ENCODE measurements at places on chromosomes 7 and 10.

GRCh38 chr7:155223503-155223902, 74.2 kb upstream of the INSIG1 start:
- no peak for DNase-seq

DNA sequence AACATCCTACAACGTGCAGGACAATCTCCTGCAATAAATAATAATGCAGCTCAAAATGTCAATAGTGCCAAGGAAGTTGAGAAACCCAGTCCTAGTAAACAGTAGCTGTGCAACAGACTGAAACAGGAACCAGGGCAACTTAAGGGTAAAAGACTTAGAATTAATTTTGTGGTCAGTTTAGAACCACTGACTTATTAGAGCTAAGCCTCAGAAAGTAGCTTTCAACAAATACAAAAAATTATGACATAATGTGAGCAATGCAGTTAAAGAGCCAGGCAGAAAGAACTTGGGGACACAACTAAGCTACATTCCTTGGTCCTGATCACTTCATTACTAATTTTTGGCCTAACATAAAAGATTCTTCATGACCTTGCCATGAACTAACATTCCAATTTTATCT, 195.4 kb downstream of the MACC1 start:
- DNase-seq = no peak

- DNase-seq = no peak
Observed at GRCh38 chr7:137760111-137760510, 86.7 kb downstream of the DGKI start.

DNA sequence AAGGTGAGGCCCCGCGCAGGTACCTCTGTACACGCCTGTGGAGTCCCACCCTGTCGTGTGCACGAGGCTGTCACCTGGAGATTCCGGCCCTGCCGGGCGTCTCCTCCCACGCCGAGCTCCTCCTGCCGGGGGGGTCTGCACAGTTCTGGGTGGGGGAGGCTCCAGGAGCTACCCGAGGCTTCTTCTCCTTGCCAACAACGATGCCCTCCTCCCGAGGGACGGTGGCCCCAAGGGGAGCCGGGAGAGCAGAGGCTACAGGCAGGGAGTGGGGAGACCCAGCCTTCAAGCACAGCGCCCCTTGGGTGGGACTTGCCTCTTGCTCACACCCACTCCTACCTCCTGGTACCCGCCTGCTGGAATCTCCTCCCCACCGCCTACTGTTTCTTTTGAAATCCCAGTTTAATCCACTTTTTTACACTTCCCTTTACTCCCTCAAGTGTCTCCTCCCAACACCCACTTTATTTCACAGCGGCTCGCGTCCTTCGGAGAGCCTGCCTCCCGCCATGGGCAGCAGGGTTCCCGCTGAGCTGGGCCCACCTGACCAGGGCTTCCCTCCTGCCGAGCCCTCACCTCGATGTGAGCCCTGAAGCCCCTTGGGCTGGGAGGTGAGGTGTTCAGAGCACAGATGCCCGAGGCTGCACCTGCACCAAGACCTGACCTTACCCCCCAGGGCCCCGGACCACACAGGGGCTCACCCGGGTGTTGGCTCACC, 338.1 kb downstream of the DNAJB6 start:
- DNase-seq = no peak

- no peak for DNase-seq
Observed at GRCh38 chr10:126930883-126931503, 25.8 kb downstream of the DOCK1 start.

- no peak for DNase-seq
Observed at GRCh38 chr7:131294553-131294952, 33.1 kb upstream of the MKLN1 start.

DNA sequence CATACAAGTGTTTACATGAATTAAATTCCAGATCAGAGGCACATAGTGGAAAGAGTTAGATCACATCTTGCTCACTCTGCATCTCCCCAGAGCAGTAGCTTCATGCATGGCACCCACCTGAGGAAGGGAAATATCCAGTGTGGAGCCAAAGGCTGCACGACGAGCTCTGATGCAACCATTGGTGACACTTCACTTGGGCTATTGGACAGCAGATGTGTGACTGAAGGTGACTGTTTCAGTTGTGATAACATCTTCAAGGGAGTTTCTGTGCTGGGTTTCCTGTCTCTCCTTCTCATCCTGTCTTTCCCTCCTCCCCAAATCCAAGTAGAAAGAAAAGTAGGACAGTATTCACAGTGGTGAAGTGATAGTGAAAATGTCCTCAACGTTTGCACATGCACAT, 115.0 kb downstream of the TAF3 start:
- no peak for DNase-seq

- no peak for DNase-seq
Observed at GRCh38 chr7:151761231-151761630, 115.7 kb downstream of the PRKAG2 start.

GRCh38 chr10:85318809-85319807, 990.7 kb downstream of the CCSER2 start:
- no peak for DNase-seq

- DNase-seq = no peak
Observed at GRCh38 chr10:11280187-11280932, 262.7 kb downstream of the CELF2 start.

DNA sequence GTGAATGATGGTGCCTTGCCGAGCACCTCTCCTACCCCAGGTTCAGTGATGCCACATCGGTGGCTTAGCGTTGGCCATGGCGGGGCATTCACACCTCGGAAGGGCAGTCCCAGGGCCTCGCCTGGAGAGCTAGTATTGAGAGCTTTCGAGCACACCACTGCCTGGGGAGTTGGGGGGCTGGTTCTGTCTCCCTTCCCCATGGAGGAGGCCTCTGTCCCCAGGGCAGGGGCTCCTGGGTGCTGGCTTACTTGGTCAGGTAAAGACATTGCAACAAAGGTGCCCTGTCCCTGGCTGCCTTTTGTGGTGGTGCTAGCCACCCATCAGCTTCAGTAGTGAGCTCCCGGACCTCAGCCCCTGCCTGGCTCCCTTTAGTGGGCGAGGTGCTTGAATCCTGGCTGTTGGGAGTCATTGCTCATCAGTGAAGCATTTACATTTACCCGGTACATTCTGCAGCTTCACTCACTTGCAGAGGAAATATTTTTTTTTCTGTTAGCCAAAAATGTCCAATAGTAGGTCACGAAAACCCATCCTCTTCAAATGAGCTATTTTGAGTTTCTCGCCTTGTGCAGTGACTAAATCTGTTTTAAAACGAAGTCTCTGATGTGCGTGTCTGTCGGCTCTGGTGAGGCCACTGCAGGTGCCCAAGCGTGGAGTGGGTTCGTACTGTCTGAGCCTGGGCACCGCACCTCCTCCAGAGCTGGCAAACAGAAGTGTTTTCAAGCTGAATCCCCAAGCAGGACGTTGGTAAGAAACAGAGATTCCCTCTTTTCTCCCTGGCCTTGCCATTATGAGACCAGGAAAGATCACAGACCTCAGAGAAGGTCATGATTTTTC, 95.5 kb downstream of the INPP5A start:
- DNase-seq = no peak

GRCh38 chr10:6536102-6536501, 44.0 kb downstream of the PRKCQ start:
- no peak for DNase-seq

DNA sequence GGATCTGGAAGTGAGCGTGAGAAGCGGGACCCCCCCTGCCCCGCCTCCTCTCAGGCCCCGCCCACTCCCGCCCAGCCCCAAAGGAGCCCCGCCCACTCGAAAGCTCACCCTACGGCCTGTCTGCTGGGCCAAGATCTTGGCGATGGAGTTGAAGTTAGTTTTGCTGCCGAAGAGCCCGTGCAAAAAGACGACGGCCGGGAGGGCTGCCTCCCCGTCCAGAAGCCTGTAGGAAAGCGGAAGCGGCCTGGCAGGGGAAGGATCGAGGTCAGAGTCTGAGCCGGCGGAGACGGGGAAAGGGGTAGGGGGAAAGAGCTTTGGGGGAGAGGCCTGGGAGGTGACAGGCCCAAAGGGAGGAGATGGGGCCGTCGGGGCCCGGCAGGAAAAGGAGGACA, 386 bp downstream of the ABHD11 start:
- no peak for DNase-seq

DNA sequence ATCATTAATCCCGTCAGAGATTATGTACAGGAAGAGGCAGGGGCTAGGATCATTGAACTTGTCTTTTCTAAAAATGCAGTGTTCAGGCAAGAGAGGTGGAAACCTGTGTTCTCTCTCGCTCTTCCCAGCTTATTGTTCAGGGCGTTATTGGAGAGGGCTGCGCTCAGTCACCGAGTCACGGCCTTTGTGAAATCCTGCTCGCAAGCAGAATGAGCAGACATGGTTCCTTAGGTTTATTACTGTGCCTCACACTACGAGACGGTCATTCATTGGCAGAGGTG, 631 bp upstream of the PRKRIP1 start:
- no peak for DNase-seq

- no peak for DNase-seq
Observed at GRCh38 chr7:114548081-114548980, 133.7 kb downstream of the FOXP2 start.

- no peak for DNase-seq
Observed at GRCh38 chr7:90188281-90188680, 23.3 kb upstream of the STEAP2 start.

GRCh38 chr10:29535778-29536453, 98.9 kb downstream of the SVIL start:
- DNase-seq = no peak

DNA sequence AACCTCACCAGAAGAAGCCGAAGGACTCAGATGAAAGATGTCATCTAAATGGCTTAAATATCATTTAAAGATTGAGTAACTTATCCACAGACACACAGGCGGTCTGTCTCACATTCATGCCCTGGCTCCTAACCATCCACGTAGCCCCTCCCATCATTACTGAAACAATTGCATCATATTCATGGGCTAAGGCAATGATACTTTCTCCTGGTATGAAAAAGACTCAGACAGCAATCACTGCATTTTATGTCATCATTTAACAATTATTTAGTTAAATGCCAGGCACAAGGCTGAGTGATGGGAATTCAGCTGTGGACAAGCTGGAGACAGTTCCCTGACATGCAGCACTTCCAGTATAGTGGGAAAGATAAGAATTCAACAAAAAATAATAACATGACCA, 11.2 kb upstream of the TECTB start:
- DNase-seq = no peak

GRCh38 chr7:7208520-7208919, 26.2 kb downstream of the C1GALT1 start:
- DNase-seq = no peak

- no peak for DNase-seq
Observed at GRCh38 chr7:128037081-128037480, 5.8 kb upstream of the LRRC4 start.

DNA sequence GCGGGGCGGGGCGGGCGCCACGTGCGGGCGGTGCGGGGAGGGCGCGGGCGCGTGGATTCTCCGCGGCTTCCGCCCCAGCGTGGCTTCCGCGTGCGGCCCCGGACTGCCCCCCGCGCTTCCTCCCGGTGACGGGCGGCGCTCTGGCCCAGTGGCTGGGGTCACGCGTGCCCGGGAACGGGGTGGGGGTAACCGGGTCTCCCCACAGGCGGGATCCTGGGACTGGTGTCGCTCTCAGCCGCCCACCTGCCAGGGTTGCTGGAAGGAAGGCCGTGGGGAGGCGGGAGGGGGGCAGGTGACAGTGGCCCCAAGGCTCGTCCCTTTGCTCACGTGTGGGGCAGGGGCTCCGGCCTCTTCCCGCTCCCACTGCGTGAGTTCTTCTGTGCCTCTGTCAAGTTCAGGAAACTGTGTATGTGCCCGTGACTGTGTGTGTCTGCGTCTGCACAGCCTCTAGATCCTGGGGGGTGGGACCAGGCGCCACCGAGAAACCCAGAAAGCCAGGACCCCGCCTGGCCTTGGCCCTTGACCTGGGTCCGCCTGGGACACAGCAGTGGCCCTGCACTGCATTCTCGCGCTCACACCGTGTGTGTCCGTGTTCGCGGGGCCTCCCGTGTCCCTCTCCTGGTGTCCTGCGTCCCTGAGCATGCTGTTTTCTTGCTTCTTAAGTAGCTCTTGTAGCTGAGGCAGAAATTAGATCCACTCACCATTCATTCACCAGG, 919 bp downstream of the MAFK start:
- DNase-seq = no peak

DNA sequence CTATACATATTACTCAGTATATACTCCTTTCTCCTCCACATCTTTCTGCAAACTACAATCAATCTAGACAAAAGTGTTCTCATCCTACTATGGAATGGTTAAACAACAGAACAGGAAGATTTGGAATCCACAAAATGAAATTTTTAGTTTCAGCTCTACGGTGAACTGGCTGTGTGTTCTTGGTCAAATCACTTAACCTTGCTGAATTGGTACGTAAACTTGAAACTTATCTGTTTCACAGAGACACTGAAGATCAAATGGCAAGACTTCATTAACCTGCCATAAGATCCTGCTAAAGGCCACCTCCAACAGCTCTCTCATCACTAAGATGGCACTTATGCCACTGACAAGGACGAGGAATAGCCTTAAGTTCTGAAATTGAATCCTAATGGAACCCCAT, 1.5 kb downstream of the NUDCD3 start:
- no peak for DNase-seq

DNA sequence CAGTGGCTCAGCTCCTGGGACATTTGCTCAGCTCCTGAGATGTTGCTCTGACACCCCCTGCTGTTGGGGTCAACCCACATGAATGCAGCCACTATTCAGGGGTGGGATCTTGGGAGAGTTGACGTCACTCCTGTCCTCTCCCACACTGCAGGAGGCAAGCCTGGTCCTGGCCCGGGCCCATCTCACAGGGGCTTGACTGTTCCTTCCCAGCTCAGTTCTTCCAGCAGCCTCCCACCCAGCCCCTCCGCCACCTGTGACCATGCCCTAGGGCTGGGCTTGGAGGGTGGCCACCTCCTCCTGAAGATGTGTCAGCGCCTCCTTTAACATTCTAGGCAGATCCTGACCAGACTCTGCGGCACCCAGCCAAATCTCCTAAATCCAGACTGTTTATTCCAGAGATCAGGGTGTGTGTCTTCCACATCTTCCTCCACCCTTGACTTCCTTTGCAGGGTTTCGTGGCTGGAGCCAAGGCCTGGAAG, 19.1 kb upstream of the OPALIN start:
- DNase-seq = no peak

- no peak for DNase-seq
Observed at GRCh38 chr10:131749767-131750142, 151.1 kb upstream of the PPP2R2D start.

GRCh38 chr7:54390565-54390964, 151.6 kb upstream of the VSTM2A start:
- no peak for DNase-seq

DNA sequence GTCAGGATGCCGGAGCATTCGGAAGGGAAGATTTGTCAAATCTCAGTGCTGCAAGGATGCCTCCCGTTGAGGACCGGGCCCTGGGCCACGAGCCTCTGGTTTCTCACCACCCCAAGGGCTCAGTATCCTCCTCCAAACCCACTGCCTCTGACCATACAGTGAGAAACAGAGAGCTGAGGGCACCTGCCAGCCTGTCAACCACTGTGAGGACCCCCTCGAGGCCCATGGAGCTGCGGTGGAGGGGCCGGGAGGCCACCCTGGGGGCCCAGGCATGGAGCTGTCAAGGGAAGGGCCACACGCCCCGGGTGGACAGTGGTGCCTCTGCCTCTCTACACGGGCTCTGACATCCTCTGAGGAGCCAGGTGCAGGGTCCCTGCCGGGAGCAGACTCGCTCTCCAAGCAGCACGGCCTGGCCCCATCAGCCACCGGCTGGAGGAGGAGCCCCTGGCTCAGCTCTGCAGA, 248.0 kb upstream of the TCERG1L start:
- no peak for DNase-seq

All from stimulated activated CD8-positive, alpha-beta memory T cell treated with anti-CD3 and anti-CD28 coated beads, Interleukin-12 subunit alpha, Interleukin-12 subunit beta, amount 100 ng/mL, for 1 hour (primary cell).